ENCODE measurements at places on chromosomes 7 and 10. TPM values are rescaled to one million over a fixed set of nuclear protein-coding genes. Genes with fewer than 3 reads are reported as not detected.

MEIG1 gene
- total RNA-seq = not detected

DOCK1 gene
- 53.4 TPM for total RNA-seq

PAPOLB gene
- not detected for total RNA-seq

- H3K4me1 ChIP-seq = peaks cover 33% of the 10 kb centered on the region
- no peak overlapping the region for H3K4me3 ChIP-seq
- no peak overlapping the region for H3K27ac ChIP-seq
- H3K27me3 ChIP-seq = peaks cover 7% of the 10 kb centered on the region
- no peaks in the 10 kb centered on the region for H3K36me3 ChIP-seq
- no peak for DNase-seq
These were observed 22.6 kb downstream of the TMEM254 start for GRCh38 chr10:80100861-80101695.

- no peaks in the 10 kb centered on the region for H3K4me1 ChIP-seq
- no peak overlapping the region for H3K27ac ChIP-seq
- peaks cover 6% of the 10 kb centered on the region for H3K27me3 ChIP-seq
- H3K4me3 ChIP-seq = no peak overlapping the region
These were observed 576.4 kb downstream of the GRID1 start for GRCh38 chr10:85789982-85790789.

DNA sequence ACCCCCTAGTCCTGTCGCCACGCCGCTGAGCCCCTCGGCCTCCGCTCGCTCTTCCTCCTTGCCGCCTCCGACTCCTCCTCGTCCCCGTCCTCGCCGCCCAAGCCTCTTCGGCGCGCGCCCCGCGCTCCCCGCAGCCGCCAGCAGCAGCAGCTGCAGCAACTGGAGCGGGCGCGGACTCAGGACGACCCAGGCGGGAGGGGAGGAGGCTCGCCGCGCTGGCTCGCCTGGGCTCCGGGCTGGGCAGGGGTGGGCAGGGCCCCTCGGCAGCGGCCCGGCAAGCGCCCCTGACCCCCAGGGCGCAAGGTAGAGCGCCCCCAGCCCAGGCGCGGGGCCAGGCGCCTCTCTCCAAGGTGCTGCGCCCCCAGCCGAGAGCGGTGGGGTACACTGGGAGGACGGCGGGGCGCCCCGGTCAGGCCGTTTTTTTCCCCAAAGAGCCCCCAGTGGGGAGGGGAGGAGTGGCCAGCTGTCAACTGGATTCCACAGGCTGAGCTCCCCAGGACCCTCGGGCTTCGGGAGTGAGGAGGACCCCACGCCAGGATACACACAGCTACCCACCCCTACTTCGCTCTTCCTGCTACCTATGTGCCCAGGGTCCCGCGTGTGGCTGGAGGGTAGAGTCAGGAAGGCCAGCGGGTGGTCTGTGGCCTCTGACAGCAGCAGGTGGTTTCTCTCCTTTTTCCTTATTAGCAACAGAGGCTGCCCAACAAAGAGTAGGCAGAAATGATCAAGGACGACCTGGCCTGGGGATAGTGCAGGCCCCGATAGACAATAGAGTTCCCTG, 903 bp upstream of the KCNMA1 start:
- no peak for DNase-seq
- H3K4me3 ChIP-seq = peak overlapping the region; percentile 90
- H3K27ac ChIP-seq = peak overlapping the region; percentile 57
- peaks cover 61% of the 10 kb centered on the region for H3K4me1 ChIP-seq
- H3K27me3 ChIP-seq = no peaks in the 10 kb centered on the region

DNA sequence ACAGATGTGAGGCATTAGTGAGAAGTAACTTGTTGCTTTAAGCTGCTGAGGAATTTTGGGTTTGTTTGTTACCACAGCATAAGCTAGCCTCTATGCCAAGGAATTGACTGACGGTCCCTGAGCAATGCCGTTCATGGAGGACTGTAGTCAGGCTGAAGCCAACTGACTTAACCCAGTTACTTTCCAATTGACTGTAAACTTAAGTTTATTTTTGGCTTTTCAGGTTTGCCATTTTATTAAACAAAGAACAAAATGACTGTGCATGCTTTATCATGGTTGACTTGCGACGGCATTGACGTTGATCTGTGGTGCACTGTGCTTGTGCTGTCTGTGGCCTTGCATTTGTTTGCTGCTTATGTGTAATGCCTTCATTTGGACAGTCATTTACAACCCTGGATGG, 53.5 kb downstream of the DNAJB9 start:
- H3K27ac ChIP-seq = no peak overlapping the region
- H3K4me1 ChIP-seq = no peaks in the 10 kb centered on the region
- no peak overlapping the region for H3K4me3 ChIP-seq
- no peaks in the 10 kb centered on the region for H3K36me3 ChIP-seq

- peaks cover 7% of the 10 kb centered on the region for H3K4me1 ChIP-seq
- no peak overlapping the region for H3K4me3 ChIP-seq
- H3K27ac ChIP-seq = no peak overlapping the region
- no peaks in the 10 kb centered on the region for H3K36me3 ChIP-seq
- peaks cover 6% of the 10 kb centered on the region for H3K27me3 ChIP-seq
These were observed 54.4 kb downstream of the TFPI2 start for GRCh38 chr7:93836116-93836515.

- H3K27me3 ChIP-seq = peaks cover 22% of the 10 kb centered on the region
- no peak for DNase-seq
- no peak overlapping the region for H3K27ac ChIP-seq
- H3K36me3 ChIP-seq = no peaks in the 10 kb centered on the region
These were observed 169.9 kb downstream of the CREB5 start for GRCh38 chr7:28582226-28582625.

DNA sequence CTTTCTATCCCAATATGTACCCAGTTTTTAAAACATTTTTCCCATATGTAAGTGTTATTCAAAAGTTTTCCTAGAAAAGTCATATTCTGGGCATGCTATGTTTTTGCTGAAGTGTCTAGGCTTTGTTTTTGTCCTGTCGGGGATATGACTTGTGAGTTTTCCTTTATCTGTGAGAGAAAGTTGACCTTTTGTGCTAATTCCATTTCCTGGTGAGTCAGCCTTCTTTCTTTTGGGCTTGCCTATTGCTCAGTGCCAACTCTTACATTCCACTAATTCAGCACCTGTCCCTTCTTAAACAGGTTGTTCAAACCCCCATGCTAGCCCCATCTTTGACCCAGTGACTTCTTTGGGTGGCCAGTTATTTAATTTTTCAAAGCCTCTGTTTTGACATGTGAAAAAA, 146.2 kb downstream of the AHR start:
- H3K36me3 ChIP-seq = peaks cover 27% of the 10 kb centered on the region
- peaks cover 26% of the 10 kb centered on the region for H3K4me1 ChIP-seq
- no peak overlapping the region for H3K4me3 ChIP-seq

Measured in HFFc6 (cell line).